ENCODE measurements at places on chromosomes 3 and 15.

- DNase-seq, result no peak
Measured at GRCh38 chr3:140086642-140087041, 151.7 kb downstream of the CLSTN2 start.

GRCh38 chr15:86009727-86010126 lies 69.9 kb upstream of the AGBL1 start:
- no peak for DNase-seq

DNA sequence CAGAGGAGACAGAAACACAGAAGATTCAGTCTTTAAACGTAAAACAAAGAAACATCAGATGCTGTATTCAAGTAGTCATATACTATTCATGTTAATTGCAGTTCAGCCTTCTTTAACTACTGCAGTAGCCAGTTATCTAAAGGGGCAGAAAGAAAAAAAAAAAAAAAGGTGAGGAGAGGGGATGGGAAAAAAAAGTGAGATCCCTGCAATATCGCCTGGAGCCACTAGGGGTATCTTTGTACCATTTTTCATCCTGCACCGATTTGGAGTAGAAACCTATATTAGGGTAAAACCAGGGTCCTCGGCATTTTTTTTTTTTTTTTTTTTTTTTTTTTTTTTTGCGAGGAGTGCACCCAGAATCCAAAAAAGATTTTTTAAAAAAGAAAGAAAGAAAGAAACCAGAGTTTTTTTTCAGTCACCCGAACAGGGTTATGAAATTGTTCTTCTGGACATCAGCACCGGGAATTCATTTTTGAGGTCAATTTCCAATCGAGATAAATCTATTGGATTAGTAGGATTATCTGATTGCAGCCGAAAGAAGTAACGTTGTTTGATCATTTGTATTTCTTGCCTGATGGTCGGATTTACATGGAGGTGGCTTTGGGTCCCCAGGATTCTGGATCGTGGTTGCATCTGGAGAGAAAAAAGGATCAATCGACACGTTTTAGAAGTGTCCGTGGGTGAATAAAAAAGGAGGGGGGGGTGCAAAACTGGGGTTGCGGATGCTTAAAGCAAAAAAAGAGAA lies 186.7 kb downstream of the NLGN1 start:
- DNase-seq, result no peak

- no peak for DNase-seq
Measured at GRCh38 chr15:101126618-101127505, 125.0 kb downstream of the CHSY1 start.

- no peak for DNase-seq
Measured at GRCh38 chr15:89227425-89227824, 6.0 kb upstream of the RLBP1 start.

DNA sequence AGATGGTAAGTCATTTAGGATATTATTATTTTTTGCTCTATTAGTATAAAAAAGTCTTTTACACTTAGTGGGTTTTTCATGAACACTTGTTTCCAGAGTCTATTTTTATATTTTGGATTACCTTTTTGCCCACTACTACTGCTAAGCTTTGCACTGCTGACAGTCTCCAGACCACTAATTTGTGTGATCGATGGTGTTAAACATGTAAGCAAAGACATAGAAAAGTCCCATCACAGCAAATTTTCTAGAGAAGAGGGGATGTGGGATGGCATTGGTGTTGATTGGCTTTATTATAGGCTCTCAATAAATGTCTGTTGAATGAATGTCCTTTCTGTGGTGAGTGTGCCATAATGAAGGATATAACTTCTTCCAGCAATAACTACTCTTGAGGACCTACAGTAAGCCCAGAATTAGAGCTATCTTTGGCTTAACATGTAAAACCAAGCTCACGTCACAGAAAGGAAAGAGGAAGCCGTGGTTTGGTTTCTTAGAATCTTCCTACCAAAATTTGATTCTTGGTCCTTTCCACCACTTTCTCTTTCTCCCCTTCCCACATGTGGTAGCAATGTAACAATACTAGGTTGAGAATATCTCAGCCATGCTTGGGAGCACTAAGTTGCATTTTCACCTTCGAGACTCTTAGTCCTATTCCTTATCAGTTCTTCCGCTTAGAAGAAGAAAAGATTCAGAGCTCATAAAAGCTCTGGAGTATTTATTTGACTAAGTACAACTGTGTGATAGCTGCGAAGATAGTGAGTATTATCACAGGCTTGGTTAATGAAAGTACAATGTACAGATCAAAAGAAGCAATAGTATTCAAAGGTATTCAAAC lies 90.6 kb upstream of the UMPS start:
- no peak for DNase-seq

DNA sequence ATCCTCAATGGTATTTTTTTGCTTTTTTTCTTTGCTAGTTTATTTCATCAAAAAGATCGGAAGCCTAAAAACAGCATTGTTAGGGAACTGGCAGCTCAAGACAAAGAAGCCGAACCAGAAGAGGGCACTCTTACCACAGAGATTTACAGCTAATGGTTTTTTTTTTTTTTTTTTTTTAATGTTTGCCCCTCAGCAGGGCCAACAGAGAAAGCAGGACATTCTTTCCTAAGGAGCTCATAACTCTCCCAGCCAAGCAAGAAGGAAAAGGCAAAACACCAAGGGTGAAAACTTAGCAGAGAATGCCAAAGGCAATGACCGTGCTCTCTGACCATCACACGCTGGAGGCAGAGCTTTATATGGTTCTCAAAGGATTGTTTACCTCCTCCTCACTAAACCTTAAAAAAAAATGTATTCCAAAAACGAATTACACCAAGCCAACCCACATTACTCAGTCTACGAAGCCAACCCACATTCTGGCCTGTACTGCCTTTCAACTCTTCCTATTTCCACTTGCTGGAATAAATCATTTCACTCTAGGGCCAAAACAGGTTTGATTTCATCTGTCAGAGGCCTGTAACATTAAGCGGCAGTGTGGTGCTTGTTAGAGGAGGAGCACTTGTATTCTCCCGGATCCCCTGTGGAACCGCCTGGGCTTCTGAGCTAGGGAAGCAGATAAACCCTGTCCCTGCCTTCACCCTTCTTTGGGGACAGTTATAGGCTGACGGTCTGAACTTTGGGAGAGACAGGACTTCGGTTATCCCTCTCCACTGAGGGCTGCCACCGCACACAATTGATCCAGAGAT lies 35.6 kb upstream of the GYG1 start:
- no peak for DNase-seq

- no peak for DNase-seq
Measured at GRCh38 chr3:17300441-17300840, 415.7 kb downstream of the PLCL2 start.

DNA sequence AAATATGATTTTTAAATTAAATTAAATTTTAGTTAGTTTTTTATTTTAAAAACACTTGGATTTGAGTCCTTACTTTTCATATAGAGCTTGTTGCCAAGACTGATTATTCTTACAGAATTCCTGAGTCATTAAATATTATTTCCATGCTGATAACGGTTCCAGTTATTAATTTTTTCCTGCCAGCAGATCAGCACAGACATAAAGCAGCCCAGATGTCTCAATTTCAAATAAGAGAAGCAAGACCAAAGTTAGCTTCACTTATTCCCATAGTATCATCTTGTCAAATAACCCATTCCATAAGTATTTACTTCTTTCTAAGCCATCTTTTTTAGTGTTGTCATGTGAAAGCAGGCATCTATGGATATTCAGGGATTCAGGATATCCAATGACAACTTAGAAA lies 75.3 kb downstream of the SSR3 start:
- no peak for DNase-seq

DNA sequence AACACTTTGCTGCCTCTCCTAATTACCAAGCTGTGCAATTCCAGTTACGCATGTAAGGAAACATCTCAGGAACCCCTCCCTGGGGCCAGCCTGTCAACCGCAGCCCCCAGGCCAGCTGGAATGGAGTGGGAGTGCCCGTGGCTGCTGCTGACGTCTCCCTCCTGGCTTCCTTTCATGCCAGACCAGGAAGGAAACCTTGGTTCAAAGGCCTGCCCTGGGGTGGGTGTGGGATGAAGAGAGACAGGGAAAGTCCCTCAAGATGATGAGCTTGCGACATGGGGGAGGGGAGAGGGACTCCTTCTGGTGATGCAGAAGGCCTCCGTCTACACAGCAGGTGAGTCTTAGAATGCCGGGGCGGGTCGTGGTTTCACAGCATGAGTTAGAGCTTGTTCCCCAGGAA lies 11.4 kb upstream of the CYP11A1 start:
- DNase-seq, result no peak

DNA sequence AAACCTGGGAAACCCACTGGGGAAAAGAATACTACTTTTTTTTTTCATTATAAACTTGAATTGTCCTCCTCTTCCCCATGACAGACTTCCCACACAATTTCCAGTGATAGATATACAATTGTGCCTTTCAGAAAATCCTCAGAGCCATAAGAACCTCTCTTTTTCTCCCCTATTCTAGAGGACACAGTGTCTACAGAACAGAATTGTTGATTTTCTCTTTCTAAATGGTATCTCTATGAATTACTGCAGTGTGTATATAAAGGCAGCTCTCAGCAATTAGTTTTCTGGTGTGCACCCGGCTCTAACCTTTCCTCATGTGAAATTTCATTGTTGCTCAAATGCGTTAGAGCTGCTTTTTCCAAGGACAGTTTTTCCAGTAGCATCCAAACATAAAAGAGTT lies 430.1 kb downstream of the TUSC7 start:
- DNase-seq, result no peak

DNA sequence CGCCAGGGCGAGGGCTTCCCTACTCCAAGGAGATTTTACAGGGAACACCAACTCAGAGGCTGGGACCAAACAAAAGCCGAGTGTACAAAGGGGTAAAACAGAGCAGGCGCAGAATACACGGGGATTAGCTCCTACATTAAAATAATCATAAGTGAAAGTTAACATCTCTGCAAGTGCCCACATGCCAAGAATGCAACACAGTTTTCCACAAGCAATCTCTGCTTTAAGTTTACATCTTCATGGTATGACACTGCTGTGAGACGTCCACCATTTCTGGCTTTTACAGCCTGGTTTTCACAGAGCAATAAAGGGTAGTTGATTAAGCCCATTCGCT lies 500 bp upstream of the VGLL3 start:
- DNase-seq, result no peak

GRCh38 chr3:97872525-97873042 lies 50.8 kb downstream of the CRYBG3 start:
- no peak for DNase-seq

DNA sequence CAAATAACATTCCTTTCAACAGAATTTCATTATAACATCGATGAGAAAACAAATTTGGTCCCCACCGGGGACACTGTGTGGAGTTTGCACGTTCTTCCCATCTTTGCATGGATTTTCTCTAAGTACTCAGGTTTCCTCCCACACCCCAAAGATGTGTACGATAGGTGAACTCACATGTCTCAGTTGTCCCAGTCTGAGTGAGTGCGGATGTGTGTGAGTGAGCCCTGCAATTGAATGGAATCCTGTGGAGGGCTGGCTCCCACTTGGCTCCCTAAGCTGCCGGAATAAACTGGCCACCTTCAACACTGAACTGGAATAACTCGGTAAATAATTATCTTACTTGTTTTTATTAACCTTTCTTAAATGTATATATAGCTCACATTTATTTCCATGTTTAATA lies 77.0 kb downstream of the TRANK1 start:
- no peak for DNase-seq

DNA sequence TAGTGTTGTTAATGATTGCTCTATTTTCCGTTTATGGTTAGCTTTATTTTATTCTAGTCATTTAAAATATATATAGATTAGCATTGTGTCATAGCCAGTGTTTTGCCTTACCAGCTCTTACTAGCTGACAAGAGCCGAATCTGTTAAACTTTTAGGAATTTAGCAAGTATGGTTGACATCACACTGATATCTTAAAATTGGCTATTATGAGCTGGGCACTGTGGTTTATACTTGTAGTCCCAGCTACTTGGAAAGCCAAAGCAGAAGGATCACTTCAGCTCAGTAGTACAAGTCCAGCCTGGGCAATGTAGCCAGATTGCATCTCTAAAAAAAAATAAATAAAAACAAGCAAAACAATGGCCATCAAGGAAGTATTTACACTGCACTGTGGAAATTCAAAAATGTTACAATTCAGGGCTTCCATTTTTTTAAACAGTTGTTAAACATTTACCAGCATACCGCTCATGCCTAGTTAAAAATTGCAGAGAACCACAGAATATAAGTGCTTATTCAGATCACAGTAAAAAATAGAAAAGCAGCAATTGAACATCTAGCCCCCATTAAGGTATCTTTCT lies 208.4 kb upstream of the CGNL1 start:
- DNase-seq, result no peak

GRCh38 chr15:38130740-38131498 lies 121.7 kb upstream of the SPRED1 start:
- DNase-seq, result no peak

DNA sequence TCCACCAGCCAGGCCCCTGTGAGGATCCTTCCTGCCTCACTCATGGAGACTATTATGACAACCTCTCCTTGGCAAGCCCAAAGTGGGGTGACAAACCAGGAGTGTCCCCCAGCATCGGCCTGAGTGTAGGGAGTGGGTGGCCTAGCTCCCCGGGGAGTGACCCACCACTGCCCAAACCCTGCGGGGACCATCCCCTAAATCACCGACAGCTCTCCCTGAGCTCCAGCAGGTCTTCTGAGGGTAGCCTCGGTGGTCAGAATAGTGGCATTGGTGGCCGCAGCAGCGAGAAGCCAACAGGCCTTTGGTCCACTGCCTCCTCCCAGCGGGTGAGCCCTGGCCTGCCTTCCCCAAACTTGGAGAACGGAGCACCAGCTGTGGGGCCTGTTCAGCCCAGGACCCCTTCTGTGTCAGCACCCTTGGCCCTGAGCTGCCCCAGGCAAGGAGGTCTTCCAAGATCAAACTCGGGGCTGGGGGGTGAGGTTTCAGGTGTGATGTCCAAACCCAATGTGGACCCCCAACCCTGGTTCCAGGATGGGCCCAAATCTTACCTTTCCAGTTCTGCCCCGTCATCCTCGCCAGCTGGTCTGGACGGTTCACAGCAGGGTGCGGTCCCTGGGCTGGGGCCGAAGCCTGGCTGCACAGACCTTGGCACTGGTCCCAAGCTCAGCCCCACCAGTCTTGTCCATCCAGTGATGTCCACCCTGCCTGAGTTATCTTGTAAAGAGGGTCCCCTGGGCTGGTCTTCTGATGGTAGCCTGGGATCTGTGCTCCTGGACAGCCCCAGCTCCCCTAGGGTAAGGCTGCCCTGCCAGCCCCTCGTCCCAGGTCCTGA lies 1.0 kb downstream of the LIMD1 start:
- DNase-seq, result no peak

DNA sequence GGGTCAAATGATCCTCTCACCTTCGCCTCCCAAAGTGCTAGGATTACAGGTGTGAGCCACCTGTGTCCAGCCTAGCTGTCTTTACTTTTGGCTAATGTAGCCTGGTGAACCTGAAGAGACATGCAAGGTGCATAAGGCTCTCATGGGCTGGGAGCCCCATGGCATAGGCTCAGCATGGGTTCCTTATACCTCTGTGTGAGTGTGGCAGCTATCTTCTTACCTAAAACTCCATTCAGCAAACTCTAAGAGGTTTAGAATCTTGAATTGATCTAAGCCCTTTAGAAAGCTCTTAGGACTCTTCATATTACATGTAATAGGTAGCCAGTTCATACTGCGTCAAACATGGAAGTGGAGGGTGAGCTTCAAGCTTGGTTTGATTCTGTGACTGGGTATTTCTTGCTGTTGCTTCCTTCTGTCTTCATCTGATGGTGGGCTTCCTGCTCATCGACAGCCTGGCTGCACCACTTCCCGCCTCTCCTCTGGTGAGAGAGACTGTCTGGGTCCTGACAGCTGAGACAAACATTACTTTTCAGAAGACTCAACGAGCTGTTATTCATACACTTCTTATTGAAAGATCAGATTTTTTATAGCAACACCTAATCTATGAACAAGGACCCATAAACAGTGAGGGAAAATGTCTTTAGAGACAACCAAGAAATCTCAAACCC lies 19.2 kb upstream of the TKT start:
- DNase-seq, result no peak

GRCh38 chr15:31077941-31078340 lies 23.6 kb downstream of the TRPM1 start:
- no peak for DNase-seq
